Stimulated activated CD8-positive, alpha-beta memory T cell treated with anti-CD3 and anti-CD28 coated beads, Interleukin-4, amount 100 ng/mL, for 24 hours (primary cell): ENCODE measurements at places on chromosomes 11 and 22.

GRCh38 chr11:132251061-132251460 lies 880.6 kb downstream of the NTM start:
- DNase-seq = no peak

DNA sequence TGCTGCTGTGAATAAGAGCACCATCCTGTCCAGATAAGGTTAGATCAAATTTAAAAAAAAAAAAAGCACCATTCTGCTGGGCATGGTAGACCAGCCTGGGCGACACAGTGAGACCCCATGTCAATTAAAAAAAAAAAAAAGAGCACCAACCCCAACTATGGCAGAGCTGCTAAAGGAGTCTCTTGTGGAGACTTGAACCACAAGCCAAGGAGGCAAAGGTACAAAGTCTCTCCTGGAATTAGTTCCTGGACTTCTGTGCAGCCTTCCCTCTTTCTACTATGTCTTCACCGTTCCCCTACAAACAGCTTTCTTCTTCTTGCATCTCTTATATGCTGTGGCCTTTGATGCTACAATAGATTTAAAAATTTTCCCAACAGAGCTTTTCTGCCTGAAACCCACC lies 1.3 kb downstream of the PIK3C2A start:
- DNase-seq = no peak

DNA sequence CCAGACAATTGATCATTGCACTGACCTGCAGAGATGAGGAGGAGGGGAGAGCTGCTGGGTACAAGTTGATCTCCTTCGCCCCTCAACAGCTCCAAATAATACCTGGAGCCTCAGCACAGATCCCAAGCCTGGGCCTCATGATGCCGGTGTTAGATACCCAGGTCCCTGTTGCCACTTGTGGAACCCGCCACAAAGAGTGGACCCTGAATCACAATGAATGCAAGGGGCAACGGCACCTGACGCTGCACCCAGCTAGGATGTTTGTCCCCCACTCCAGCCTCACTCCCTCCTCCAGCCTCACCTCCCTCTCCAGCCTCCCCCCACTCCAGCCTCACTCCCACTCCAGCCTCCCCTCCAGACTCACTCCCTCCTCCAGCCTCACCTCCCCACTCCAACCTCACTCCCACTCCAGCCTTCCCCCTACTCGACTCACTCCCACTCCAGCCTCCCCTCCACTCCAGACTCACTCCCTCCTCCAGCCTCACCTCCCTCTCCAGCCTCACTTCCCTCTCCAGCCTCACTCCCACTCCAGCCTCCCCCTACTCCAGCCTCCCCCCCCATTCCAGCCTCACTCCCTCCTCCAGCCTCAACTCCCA lies 879.0 kb downstream of the BRD1 start:
- DNase-seq = no peak

- DNase-seq = no peak
Observed at GRCh38 chr22:17866621-17867020, 92.4 kb upstream of the BID start.

- DNase-seq = no peak
Observed at GRCh38 chr22:50197856-50198623, 2.8 kb upstream of the SELENOO start.

- no peak for DNase-seq
Observed at GRCh38 chr11:108062336-108062735, 53.6 kb downstream of the CUL5 start.

DNA sequence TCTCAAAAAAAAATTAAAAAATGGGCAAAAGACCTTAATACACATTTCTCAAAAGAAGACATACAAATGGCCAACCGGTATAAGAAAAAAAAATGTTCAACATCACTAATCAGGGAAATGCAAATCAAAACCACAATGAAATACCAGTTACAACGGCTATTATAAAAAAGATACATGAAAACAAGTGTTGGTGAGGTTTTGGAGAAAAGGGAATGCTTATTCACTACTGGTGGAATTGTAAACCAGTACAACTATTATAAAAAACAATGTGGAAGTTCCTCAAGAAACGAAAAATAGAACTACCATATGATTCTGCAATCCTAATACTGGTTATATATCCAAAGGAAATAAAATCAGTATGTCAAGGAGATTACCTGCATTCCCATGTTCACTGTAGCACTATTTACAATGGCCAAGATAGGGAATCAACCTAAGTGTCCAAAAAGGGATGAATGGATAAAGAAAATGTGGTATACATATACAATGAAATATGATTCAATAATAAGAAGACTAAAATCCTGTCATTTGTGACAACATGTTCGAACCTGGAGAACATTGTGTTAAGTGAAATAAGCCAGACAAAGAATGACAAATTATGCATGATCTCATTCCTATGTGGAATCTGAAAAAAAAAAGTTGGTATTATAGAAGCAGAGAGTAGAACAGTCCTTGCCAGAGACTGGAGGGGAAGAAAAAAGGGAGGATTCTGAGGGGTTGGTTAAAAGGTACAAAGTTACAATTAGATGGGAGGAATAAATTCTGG lies 256.9 kb upstream of the PITPNB start:
- no peak for DNase-seq
